ELF-1 (cell line): ENCODE measurements at places on chromosomes 5 and 9.

DNA sequence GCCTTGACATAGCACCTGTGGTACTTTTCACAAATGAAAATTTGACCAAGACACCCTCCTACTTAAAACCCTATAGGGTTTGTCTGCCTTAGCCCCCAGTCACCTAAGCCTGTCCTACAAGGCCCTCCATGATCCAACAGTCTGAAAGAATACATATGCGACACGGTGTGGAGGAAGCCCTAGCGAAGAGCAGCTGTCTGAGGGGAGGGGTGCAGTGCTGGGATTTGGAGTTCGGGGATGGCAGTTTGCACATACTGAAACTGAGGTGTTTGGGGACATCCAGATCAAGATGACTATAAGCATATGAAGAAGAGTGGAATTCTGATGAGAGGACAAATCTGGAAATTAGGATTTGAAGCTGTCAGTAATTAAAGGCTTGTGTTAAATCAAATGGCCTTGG, 7.2 kb upstream of the MYORG start:
- DNase-seq: no peak

- DNase-seq: no peak
These were observed 66.9 kb downstream of the PSMB7 start for GRCh38 chr9:124348363-124348762.

- DNase-seq: no peak
These were observed 940 bp downstream of the RNF208 start for GRCh38 chr9:137221095-137221505.

- DNase-seq: no peak
These were observed 240.3 kb downstream of the TLE4 start for GRCh38 chr9:79812099-79812498.

DNA sequence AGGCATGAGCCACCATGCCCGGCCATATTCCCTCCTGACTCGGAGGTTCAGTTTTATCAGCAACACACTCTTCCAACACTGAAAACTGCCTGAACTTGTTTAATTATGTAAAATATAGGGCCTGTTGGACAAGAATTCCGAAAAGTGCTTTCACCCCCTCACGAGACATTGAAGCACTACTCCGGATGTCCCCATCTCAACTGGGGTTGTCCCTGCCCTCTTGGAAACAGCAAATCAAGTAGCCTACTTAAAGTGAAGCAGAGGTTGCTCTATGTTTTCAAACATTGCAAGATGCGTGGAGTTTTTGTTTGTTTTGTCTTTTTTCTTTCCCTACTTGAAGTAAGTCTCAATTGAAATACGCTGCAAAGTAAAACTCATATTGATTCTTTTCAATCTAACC, 7.6 kb downstream of the PTGER4 start:
- no peak for DNase-seq

GRCh38 chr5:28399211-28399610, 1360.8 kb upstream of the CDH9 start:
- DNase-seq: no peak
